ENCODE measurements at places on chromosomes 5 and 9.
A peak's percentile ranks its signal among the peaks of the same experiment; 100 is the strongest.

DNA sequence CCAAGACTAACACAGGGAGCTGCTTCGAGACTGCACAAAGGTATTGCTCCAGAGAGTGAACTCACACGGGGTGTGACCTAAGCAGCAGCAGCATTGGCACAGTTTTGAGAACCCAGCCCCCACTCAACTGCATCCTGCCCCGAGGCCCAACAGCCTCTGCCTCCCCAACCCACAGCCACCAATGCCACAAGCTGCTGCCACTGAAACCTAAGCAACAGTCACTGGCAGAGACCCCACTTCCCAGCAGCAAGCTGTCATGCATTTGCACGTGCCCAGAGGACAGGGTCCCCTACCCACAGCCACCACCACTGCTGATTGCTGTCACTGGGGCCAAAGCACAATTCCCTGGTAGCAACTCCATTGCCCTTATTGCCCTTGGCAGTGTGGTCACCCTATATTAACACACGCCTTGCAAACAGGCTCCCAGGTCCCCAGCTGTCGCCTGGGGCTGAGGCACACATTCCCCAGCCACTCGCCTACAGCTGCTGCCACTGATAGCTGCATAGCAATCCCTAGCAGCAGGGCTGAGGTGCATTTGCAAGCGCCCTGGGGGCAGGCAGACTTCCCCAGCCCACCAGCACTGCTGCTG lies 141.0 kb downstream of the AGTPBP1 start:
- peak; percentile 29 for DNase-seq

DNA sequence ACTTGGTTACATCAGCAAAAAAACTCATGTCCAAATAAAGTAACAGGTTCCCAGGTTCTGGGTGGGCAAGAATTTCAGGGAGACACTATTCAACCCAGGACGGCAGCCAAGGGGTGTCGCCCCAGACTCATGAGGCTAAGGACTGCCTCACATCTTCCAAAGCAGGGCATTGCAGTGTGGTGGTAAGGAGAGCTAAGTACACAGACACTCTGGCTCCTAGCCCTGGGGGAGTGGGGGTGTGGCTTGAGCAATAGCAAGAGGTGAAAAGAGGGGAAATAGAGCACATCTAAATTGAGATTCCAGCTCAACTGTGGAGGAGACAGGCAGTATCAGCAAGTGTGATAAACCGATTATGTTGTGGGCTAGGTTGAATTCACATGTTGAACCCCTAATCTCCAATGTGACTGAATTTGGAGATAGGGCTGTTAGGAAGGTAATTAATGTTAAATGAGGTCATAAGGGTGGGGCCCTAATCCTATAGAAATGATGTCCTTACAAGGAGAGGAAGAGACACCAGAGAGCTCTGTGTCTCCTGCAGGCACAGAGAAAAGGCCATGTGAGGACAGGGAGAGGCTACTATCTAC lies 49.9 kb upstream of the MARCHF11 start:
- no peak for DNase-seq

DNA sequence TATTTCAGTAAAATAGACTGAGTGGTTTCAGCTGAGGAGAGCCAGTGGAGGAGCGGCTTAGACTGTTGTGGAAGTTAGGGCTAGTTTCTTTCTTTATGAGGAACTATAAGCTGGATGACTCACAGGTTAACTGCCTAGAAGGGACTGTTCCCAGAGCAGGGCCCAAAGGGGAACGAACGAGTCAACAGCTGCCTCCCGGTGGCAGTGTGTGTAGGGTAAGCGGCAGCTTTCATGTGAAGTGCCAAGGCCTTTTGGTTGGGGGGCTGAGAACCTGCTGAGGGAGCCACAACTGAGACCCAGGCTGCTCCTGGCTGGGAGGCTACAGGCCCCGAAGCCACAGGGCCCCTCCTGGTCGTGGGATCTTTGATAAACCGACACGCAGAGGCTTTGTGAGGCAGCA lies 7.0 kb downstream of the SQSTM1 start:
- no peak for DNase-seq

GRCh38 chr9:127074561-127075548 lies 47.6 kb downstream of the ANGPTL2 start:
- no peak for DNase-seq

DNA sequence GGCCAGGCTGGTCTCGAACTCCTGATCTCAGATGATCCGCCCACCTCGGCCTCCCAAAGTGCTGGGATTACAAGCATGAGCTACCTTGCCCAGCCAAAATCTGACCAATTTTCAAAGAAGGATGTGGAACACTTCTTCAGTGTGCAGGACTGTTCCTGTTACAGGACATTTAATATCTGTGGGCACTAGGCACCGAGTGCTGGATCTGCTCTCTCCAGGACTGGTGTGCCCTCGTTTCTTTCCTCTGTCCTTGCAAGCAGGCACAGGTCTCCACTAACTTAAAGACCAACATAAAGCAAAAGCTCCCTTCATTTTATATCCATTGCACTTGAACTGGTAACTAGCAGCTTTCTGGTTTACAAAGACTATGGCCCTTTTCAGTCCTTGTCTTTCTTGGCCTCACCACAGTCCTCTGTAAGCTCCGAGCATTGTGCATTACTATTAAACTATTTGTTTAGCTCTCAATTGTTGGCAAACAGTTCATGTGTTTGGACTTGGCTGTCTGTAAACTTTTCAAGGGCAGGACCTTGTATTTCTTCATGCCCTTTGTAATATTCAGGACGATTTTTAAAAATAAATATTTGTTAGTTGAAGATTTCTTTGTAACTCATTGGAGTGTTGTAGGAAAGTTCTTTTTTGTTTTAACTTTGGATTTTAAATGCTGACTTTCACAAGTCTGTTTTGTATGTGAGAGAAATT lies 37.3 kb downstream of the ARHGEF28 start:
- no peak for DNase-seq

DNA sequence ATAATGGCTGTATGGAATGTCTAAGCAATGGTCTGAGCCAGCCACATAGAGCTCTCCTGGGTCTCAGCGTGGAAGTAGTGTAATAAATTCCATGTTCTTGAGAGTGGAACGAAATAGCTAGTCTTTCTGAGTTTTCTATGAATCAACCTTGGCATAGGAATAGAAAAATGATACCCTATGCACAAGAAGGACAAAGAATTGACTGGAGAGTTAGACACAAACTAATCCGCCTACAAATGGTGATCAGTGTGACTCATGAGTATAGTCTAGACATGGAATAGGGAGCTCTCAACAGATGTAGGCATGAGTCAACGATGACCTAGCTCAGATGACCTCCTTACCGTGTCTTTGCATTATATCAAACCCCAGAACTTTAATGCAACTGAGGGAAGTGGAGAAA lies 256.8 kb upstream of the GRIN3A start:
- DNase-seq, result peak; percentile 26

- peak; percentile 64 for DNase-seq
Observed at GRCh38 chr5:38921174-38921573, 75.4 kb downstream of the OSMR start.

GRCh38 chr9:114289571-114290481 lies 33.1 kb upstream of the ORM1 start:
- DNase-seq, result no peak

- no peak for DNase-seq
Observed at GRCh38 chr5:77774981-77775789, 954 bp downstream of the TBCA start.

DNA sequence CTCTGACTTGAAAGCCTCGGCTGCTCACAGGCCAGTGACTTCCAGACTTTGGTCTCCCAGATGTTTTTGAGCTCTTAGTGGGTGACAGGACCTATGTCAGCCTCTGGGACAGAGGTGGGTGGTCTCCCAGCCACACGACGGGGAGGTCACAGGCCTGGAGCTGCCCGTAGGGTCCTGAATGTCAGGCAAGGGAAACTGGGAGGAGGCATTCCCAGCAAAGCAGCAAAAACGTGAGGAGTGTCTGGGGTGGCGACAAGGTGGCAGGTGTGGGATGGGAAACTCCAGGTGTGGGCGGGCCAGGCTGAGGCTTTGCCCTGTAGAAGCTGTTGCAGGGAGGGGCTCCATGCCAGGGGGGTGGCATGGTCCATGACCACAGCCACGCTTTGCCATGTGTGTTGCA lies 110.5 kb downstream of the CACNA1B start:
- no peak for DNase-seq

GRCh38 chr5:8560776-8561175 lies 691.8 kb downstream of the MTRR start:
- DNase-seq, result no peak

DNA sequence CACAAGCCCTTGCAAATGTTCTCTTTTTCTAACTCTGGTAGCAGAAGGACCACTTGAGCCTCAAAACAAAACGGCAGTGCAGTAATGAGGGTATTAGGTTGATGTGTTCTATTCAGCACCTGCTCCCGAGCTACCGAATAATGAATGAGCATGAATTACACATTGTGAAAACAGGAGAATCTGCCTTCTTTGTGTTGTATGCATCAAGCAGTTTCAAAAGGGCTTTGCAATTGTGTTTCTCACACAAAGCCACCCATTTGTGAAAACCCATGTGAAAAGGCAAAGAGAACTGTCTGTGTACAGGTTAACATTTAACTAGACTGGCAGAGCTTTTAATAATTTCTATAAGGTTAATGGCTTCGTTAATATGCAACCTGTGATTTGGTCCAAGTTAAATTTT lies 97.8 kb downstream of the STK32A start:
- no peak for DNase-seq

GRCh38 chr5:132392978-132393825 lies 23.7 kb downstream of the SLC22A5 start:
- DNase-seq, result no peak

- no peak for DNase-seq
Observed at GRCh38 chr9:35370241-35370640, 119.7 kb upstream of the RUSC2 start.

DNA sequence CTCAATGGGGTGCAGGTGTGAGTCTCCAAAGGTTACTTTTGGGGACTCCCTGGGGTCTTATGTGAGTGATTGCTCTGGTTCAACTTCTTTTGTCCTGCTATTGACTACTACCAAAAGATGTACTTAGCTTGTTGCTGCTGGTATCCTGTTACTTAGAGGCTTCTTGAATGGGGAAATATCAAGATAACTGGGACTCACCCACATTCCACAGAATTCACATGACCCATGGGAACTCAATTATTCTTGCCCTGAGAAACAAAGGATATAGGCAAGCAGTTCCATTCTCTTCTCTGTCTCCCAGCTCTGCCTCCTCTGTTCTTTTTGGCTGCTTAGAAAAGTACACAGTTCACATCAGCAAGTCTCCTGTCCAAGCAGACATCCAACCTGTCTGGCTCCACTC lies 105.9 kb downstream of the UNC13B start:
- DNase-seq, result no peak

DNA sequence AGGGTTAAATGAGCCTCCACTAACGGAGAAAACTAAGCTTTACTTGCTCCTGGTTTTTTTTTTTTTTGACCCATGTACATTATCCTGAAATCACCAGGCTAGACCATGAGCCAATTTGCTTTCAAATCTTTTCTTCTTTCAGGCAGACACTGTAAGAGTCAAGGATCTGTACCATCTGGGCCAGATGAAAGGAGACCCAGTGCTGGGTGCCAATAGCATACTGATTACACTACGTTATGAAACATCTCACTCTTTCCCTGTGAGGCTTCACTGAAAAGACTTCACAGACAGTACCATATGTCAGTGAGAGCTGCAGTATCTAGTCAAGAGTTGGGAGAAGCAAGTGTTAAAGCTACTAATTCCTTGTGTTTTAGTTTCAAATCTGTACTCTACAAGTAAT lies 161.2 kb upstream of the PTPRD start:
- DNase-seq, result no peak

- DNase-seq, result no peak
Observed at GRCh38 chr5:168039566-168040248, 251.7 kb upstream of the WWC1 start.

DNA sequence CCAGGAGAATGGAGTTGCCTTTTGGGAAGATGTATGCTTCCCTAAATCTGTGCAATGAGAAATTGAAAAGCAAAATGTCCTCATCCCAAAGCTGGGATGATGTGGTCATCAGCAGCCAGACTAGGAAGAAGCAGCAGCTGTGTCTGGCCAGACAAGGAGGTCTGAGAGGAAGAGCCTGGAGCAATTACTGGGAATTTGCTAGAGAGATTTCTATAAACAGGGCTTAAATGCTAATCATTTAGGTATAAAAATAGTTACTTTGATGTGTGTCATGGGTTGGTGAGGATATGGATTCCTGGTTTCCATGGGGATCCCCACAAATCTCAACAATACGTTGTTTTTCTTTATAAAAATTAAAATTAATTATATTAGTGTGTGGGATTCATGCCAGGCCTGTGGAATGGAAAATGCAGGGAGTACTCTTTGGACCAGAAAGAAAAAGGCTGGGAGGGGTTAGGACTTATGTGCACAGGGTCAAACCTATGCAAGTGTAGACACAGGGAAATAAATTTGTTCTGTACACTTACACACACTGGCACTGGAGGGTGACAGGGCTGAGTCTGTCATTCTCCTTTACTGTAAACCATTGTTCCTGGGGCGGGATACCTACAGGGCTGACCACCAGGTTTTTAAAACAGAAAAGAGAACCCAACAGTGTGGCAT lies 58.7 kb upstream of the TRPC7 start:
- no peak for DNase-seq

DNA sequence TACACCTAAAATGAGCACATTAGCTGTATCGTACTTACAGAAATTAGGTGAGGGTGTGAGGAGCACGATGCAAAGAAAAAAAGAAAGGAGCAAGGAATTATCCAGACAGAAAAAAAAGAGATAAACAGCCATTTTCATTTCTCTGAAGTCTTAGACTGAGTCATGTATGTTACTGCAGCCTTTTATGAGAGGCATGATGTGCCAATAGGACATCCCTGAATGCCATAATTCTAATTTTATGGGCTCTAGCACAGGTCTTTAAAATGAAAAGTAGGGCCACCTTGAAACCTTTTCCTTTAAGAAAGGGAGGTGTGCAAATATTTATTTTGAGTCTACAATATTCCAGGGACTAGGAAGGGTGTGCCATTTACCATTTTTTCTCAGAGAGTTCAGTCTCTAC lies 74.1 kb upstream of the PTPRD start:
- DNase-seq, result no peak

- no peak for DNase-seq
Observed at GRCh38 chr9:124012368-124013301, 1.1 kb downstream of the LHX2 start.

GRCh38 chr9:124352616-124353015 lies 62.6 kb downstream of the PSMB7 start:
- DNase-seq, result no peak

DNA sequence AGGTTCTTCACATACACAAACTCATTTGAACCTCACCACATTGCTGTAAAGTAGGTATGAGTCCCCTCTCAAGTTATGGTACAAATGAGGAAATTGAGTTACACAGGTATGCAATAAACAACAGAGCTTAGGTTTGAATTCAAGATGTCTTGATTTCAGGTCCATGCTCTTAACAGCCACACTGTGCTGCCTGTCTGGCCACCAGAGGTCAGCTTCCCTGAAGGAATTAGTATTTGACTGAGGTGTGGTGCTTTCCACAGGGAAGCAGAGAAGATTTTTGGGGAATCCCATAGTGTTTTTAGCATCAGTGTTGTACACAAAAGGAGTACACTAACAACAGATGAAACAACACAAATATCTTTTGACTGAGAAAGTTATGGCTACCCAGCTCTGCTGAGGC lies 94.4 kb upstream of the ITGA1 start:
- peak; percentile 37 for DNase-seq

GRCh38 chr5:151073280-151073679 lies 7.6 kb downstream of the TNIP1 start:
- no peak for DNase-seq
